AG08395 (cell line): ENCODE measurements at places on chromosomes 16 and 17.

- DNase-seq = peak; percentile 15
Observed at GRCh38 chr16:24701521-24701951, 27.9 kb upstream of the TNRC6A start.

DNA sequence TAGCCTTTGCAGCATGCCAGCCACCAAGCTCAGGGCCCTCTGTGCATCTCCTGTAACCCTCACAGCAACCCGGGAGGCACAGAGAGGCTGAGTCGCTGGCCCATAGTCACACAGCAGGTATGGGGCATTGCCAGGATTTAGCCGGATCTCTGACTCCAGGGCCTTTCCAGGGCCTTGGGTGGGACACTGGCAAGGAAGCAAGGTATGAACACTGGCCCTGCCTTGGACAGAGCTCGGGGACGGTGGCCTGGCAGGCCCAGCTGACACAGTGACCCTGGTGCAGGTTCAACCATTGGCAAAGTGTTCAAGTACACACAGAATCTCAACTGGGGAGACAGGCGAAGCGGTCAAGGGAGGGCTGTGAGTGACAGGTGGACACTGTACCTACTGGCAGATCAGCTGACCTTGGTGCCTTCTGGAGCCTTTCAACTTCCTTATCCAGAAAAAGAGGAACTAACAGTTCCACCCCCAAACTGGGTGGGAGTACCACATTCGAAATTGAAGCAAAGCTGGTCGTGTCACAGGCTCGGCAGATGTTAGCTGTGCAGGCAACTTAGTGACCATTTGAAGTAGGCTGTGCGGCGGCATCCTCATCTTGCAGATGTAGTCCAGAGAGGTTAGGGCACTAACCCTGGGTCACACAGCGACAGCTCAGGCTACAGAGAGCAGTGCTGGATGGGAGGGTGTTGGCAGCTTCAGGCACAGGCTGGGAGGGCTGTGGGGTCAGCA is 287.4 kb downstream of the SEC14L1 start:
- DNase-seq = no peak

DNA sequence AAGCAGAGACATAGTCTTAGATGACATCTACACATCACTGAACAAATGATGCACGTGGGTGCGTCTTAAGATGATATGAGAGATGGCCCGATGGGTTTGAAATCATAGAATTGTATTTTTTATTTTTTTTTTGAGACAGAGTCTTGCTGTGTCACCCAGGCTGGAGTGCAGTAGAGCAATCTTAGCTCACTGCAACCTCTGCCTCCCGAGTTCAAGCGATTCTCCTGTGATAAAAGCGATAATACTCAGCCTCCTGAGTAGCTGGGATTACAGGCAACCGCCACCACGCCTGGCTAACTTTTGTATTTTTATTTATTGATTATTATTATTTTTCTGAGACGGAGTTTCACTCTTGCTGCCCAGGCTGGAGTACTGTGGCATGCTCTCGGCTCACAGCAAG is 5.3 kb downstream of the ST6GALNAC1 start:
- no peak for DNase-seq

GRCh38 chr16:80852261-80852872 is 48.0 kb upstream of the CDYL2 start:
- DNase-seq = peak; percentile 34

DNA sequence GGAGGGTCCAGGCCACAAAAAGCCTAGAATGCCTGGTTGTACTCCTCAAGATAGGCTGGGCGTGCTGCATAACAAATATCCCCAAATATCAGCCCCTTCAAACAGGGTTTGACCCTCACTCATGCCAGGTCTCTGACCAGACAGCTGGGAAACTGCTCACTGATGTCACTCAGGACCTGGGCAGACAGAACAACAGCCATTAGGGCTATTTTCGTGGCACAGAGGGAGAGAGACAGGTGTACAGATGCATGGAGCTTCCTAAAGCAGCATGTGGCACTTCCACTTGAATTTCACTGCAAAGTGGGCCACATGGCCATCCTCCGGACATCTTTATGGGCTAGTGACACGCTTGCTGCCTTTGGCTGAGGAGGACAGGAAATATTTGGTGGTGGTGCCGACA is 73.1 kb downstream of the SREBF1 start:
- no peak for DNase-seq

DNA sequence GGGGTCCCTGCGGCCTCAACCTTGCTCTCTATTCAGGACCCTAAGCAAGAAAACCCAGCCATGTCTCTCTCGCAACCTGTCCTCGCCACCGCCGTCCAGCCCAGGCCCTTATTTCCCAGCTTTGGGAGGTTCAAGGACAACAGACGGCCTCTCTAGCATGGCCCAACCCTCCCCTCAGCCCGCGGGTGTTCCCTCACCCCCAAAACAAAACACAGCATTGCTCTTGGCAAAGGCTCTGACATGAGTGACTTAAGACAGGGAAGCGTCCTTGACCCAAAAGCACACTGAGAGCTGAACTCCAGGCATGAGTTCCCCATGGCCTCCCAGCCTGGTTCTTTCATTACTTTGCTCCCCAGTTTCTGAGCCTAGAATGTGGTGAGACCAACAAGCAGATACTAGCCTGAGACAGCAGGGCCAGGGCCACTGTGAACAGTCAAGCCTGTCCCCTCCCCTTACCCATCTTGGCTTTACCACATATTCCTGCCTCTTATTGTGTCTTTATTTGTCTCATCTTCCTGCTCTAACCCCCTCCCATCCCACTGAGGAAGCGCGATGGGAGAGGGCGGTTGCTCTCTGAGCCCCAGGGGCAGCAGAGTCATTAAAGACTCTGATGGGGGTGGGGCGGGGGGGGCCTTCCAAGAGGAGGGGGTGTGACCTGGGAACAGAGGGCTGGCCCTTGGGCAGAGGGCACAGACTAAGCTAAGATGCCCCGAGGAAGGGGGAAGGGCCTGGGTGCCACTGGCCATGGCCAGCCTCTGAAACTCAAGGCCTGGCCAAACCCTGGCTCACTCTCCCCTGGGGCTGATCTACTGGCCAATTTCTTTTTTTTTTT is 11.8 kb downstream of the SREBF1 start:
- no peak for DNase-seq

GRCh38 chr17:56648806-56649205 is 55.3 kb downstream of the NOG start:
- no peak for DNase-seq

GRCh38 chr17:15268461-15268860 is 3.3 kb upstream of the PMP22 start:
- DNase-seq = no peak

GRCh38 chr17:4582691-4583090 is 1.6 kb upstream of the SMTNL2 start:
- no peak for DNase-seq

- no peak for DNase-seq
Observed at GRCh38 chr16:19872179-19872863, 12.3 kb downstream of the GPRC5B start.

DNA sequence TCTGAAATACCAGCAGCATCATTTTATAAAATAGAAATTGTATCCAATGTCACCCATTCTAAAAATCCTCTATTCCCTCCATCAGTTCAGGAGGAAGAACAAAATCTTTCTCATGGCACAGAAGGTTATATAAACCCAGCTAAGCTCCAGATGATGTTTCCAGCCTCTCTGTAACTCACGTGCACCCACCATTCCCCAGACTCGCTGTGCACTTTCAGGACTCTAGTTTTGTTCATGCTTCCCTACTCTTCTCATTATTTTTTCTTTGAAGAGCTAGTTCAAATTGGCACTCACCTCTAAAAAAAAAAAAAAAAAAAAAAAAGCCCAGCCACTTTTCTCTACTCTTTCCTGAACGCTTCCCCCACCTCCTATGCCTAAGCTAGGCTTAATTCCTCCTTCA is 36.0 kb upstream of the SHISA6 start:
- DNase-seq = no peak

GRCh38 chr17:77570565-77570898 is 388.0 kb upstream of the TNRC6C start:
- no peak for DNase-seq

- DNase-seq = no peak
Observed at GRCh38 chr16:71345031-71345430, 13.5 kb upstream of the CALB2 start.

- no peak for DNase-seq
Observed at GRCh38 chr17:31522284-31522931, 130.9 kb downstream of the RAB11FIP4 start.

- no peak for DNase-seq
Observed at GRCh38 chr17:67124450-67125148, 80.2 kb downstream of the CACNG1 start.
